Stimulated activated CD8-positive, alpha-beta memory T cell treated with anti-CD3 and anti-CD28 coated beads, Interleukin-15, amount 100 ng/mL, for 1 hour (primary cell): ENCODE measurements at places on chromosomes 2 and 18.

DNA sequence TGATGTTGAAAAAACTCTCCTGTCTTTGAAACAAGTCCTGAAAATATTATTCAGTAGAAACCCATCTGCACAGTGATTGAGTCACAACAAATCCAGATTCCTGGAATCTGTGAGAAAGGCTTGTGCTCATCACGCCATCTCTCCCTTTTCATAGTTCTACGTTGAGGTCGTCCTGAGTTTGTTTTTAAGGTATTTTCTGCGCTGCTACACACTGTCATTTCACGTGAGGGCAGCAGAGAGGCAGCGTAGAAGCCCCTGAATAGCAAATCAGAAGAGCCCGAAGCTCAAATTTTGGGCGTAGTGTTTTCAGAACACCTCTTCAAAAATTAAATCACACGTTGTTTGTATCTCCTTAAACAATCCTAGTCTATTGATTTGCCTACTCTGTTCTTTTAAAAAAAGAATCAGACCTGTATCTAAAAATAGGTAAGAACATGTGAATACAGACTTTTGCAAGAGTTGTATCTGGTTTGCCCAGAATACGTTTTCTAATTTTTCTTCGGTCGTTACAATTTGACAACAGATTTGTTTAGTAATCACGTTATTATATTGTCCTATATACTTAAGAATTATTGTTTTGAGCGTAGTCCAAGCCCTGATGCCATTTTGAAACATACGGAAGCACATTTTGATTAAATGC lies 61.6 kb upstream of the SLC38A11 start:
- DNase-seq, result no peak

- no peak for DNase-seq
Observed at GRCh38 chr2:142989273-142990204, 112.1 kb downstream of the KYNU start.

- no peak for DNase-seq
Observed at GRCh38 chr2:8122520-8122919, 559.3 kb upstream of the ID2 start.

GRCh38 chr2:50492477-50492851 lies 539.5 kb downstream of the NRXN1 start:
- DNase-seq, result no peak

DNA sequence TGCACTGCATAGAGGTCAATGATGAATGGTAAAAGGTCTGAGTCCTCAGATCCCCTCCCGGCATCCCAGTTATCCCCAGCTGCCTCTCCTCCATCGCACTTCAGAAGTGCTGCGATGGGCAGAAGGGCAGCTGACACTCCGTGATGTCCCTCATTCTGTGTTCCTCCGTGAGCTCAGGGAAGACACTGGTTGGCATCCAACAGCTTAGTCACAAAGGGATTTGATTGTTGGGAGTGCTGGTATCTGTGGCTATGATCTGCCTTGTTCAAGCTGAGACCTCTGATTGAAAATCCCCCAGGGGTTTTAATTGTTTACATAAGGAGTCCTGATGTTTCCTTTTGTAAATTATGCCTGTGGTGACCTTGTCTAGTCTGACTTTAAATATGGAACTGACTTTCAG lies 19.0 kb upstream of the SAG start:
- DNase-seq, result no peak

GRCh38 chr18:10055125-10055750 lies 141.4 kb downstream of the VAPA start:
- no peak for DNase-seq

GRCh38 chr2:73448856-73449255 lies 63.2 kb downstream of the ALMS1 start:
- no peak for DNase-seq

GRCh38 chr18:70037431-70038061 lies 89.9 kb upstream of the CD226 start:
- DNase-seq, result no peak

GRCh38 chr18:73861771-73862170 lies 285.9 kb downstream of the FBXO15 start:
- DNase-seq, result no peak
